ENCODE measurements at places on chromosomes 6 and 20.

- no peak for DNase-seq
Observed at GRCh38 chr6:168582571-168582981, 141.6 kb downstream of the SMOC2 start.

GRCh38 chr20:31974951-31975487 lies 7.1 kb downstream of the XKR7 start:
- DNase-seq = no peak

GRCh38 chr6:46626976-46627375 lies 25.6 kb downstream of the CYP39A1 start:
- DNase-seq = no peak

GRCh38 chr6:70040766-70041165 lies 174.4 kb downstream of the COL19A1 start:
- DNase-seq = no peak

- DNase-seq = no peak
Observed at GRCh38 chr6:157660414-157660813, 162.6 kb upstream of the SNX9 start.

GRCh38 chr20:62146019-62146755 lies 2.6 kb downstream of the SS18L1 start:
- DNase-seq = no peak

DNA sequence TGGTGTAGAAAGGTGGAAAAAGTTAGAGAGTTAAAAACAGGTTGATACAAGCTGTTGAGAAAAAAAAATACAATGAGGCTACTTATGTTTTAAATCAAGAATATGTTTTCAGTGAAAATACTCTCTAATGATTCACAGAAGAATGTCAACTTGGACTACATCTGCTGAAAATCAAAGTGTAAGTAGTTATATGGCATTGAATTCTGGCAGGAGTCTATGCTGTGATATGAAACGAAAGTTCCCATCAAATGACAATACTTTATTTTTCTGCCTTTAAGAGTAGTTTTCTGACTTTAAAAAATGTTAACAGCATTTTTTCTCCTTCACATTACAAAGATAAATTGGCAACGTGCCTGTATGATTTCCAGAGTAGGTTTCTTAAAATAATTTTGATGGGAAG lies 158.3 kb downstream of the EYA4 start:
- no peak for DNase-seq

DNA sequence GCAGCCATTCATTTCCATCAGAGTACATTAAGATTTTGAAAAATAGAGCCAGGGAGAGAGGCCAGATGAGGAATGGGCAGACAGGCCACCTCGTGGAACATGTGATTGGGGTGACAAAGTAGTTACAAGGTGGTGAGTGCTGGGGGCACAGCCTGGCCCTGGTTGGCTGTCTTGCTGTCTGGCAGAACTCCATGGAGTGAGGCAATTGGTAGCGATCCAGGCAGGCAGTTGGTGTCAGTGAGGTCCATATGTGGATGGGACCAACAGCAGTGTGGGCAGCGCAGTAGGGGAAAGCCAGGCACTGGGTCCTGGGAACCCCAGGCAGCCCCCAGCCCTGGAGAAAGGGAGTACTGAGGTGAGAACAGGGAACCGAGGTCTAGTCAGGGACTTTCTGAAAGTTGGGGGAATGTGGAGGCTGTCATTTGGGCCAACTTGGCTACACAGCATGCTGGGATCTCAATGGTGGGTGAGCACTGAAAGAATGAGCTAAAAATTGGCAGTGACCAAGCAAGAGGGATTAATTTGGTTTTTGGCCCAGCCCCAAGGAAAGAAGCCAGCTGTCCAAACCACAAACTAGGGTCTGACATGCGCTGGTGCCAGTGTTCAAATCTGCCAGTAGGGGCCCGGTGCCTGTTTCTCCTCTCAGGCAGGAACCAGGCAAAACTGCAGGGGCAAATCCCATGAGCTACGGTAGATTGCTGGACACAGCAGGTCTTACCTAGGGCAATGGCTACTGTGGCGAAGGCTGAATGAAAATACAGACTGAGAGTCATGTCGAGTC lies 61.4 kb upstream of the E2F3 start:
- no peak for DNase-seq

- DNase-seq = no peak
Observed at GRCh38 chr6:38020593-38020992, 201.1 kb downstream of the ZFAND3 start.

DNA sequence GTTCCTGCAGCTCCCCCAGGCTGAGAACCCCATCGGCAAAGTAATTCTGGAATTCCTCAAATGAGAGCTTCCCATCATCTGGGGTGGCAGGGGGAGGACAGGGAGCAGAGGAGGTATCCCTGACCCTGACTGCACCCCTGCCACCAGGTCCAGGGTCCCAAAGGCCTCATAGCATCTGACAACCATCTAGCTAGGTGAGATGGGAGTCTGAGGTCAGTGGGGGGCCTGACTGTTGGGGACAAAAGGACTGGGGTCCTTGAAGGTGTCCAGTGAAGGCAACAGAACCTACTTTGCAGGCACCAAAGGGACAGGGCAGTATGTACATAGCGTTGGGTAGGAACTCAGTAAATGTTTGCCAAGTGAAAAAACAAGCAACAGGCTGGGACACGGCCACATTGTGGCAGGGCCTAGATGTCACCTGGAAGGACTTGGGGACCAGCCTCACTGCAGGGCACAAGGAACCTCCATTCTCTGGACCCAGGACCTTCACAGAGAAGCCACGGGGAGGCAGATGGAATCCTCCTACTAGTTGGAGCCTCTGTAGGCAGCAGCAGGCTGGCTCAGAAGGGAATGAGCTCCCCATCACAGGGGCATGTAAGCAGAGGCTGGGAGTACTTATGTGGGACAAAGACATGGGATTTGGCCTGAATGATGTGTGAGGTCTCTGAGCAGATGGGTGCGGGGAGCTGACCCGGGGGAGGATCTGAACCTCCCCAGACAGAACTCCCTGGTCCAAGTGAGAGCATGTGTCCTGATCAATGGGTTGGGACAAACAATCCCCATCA lies 3.3 kb downstream of the NECAB3 start:
- DNase-seq = no peak

GRCh38 chr6:128365520-128366160 lies 154.8 kb downstream of the PTPRK start:
- no peak for DNase-seq

DNA sequence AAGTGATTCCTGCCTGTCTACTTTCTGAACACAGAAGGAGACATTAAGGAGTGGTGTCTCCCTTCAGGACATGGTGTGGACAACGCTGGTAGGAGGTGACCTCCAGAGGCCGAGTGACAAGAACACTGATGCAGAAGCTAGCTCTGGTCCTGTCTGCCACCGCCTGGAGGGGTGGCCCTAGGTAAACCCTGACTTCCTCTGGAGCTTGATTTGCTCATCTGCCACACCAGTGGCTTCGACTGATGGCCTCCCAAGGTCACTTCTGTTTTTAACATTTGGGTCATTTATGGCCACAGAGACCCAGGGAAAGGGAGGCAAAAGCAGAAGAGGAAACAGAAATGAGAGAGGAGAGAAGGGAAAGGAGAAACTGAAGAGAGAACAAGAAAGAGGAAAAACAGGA lies 49.4 kb upstream of the SLC22A23 start:
- DNase-seq = no peak

DNA sequence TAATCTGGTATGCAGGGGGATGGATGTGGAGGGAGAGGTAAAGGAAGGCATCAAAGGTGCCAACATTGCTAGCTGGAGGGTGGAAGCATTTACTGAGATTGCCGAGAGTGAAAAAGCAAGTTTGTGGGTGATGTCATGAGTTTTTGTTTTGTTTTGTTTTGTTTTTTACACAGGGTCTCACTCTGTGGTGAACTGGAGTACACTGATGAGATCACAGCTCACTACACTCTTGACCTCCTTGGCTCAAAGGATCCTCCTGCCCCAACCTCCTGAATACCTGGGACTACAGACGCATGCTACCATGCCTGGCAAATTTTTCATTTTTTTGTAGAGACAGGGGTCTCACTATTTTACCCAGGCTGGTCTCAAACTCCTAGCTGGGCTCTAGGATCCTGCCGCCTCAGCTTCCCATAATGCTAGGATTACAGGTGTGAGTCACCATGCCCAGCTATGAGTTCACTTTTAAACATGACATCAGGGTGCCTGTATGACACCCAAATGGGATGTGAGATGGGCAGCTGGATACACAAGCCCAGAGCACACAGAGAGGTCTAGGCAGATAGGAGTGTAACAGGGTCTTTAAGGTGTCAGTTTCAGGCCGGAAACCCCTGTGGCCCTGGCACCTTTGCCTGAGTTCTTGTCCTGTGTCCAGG lies 35.1 kb upstream of the HMGA1 start:
- DNase-seq = no peak

DNA sequence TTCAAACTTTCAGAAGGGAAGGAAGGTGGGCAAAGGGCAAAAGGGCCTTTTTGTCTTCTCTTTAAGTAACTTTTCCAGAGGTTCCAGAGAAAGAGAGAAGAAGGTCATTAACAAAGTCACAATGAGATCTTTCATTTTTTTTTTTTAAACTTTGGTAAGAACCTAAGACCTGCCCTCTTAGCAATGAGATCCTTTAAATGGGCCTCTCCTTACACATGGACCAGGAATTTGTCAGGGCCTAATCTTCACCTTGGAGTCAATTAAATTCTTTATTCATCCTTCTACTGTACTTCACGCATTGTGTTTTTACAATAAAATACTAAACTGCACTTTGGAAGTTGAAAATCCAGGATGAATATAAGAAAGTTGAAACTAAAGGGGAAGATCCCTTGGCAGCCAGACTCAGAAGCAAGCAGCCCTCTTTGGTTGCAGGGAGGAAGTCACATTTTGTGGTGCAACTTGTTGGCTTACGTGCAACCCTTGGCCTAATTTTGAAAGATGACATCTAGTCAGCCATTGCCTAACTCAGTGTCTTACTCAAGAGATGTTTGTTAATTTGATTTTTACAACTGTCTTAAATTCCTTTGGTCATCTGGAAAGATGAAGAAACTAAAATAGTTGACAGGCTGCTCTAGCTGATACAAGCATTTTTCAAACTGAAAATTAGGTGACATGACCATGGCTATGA lies 11.9 kb upstream of the TMEM170B start:
- no peak for DNase-seq

DNA sequence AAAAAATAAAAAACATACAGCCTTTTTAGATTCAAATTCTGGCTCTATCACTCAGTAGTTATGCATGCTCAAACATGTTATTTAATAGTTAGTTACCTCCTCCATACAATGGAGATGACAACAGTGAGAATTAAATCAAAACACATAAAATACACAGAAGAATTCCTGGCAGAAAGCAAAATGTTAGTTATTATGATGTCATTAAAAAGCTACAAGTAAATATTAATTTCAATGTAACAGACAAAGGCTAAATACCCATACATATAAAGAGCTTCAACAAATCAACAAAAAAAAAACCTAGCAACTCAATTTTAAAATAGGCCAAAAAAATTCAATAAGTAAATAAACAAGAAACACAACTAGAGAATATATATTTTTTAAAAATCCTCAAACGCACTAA lies 21.4 kb downstream of the PLN start:
- DNase-seq = no peak

- no peak for DNase-seq
Observed at GRCh38 chr6:47592131-47592840, 106.1 kb upstream of the ADGRF4 start.

Measured in kidney capillary endothelial cell (primary cell).